ENCODE measurements at places on chromosomes 1 and 21.

GRCh38 chr1:16072616-16073484 is 601 bp downstream of the FAM131C start:
- DNase-seq: no peak

GRCh38 chr1:238960071-238960470 is 426.3 kb upstream of the CHRM3 start:
- no peak for DNase-seq

DNA sequence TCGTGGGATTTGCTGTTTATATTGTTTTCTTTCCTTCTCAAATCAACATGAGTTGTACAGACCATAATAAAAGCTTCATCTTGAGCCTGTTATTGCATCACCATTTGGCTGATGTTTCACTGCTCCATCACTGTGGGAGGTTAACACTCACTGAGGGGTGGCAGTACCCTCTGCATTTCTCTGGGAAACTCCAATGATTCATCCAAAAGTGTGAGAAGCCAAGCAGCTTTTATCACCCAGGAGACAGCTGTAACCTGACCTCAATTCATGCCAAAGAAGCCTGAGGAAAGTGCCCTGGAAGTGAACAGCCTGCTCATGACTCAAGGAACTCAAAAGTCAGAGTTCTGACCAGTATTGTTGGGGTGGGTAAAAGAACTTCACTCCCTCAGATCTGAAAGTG is 84.1 kb downstream of the GPR88 start:
- no peak for DNase-seq

GRCh38 chr21:39364949-39365348 is 16.1 kb upstream of the HMGN1 start:
- no peak for DNase-seq

GRCh38 chr1:108503062-108503733 is 53.1 kb downstream of the NBPF6 start:
- DNase-seq: no peak

DNA sequence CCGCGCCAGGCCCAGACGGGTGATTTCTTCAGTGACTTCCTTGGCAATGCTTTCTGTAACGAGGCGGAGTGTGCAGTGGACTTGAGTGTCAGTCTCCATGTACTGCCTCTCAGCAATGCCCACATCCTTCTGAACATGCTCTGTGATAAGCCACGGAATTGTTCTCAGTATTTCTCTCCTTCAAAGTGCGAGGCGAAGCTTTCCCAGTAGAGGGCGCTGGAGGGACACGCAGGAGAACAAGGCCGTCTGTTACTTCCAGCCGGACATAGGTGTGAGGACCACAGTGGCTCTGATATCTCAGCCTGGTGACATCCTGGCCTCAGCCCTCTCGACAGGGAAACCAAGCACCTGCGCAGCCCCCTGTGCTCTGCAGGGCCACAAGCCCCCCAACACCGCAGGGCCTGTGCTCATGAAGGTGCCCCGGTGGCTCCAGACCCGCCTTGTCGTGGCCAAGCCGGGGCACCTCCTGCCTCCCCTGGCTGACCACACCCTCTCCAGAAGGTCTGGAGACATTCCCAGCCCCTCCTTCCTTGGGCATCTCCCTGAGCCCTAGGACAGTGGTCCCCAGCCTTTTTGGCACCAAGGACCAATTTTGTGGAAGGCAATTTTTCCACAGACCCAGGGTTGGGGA is 46.1 kb upstream of the BACE2 start:
- peak; percentile 60 for DNase-seq

DNA sequence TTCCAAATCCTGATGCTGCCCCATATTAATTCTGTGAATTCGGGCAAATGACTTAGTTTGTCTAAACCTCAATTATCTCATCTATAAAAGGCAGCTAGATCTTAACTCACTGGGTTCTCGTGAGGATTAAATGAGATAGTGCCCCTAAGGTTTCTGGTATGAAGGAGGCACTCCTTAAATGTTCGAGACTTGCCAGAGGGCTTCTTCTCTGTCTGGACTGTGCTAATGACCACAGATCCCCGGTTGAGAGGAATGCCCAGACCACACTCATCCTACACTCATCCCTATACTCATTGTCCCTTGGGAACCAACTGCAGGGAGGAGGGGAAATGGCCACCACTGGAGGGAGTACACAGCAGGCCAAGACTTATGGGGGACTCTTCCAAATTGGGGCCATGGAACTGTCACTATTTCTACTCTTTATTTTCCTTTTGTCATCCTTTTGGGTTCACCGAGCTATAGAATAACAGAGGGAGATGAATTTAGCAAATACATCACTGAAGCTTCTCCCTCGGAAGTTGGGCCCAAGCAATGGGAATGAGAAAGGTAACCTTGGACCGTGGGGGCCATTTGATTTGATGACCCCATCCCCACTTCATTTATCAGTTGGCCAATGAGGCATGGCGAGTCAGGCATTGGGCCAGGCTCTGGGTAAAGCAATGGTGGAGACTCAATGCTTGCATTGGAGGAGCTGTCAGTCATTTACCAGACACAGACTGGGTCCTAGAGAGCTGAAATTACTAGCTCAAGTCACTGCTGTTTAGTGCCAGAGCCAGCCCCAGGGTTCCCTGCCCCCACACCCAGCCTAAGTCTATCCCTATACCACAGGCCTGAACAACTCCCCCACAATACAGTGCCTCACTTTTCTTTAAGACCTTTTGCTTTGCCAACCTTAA is 5.1 kb downstream of the ATF3 start:
- DNase-seq: no peak

GRCh38 chr1:29757866-29758780 is 521.8 kb downstream of the PTPRU start:
- DNase-seq: no peak

- DNase-seq: peak; percentile 35
These were observed 224.2 kb upstream of the JUN start for GRCh38 chr1:59007820-59008598.

Measured in stimulated activated CD8-positive, alpha-beta memory T cell treated with anti-CD3 and anti-CD28 coated beads, Interleukin-2, amount 100 ng/mL, for 48 hours (primary cell).